ENCODE measurements at places on chromosomes 3 and 15.

- no peak for DNase-seq
These were observed 238.7 kb upstream of the HES1 start for GRCh38 chr3:193897288-193897687.

GRCh38 chr3:171279972-171280371, 180.2 kb downstream of the TNIK start:
- DNase-seq = no peak

- DNase-seq = no peak
These were observed 135.7 kb downstream of the MEIS2 start for GRCh38 chr15:36964626-36965025.

- no peak for DNase-seq
These were observed 57.5 kb downstream of the KCNMB2 start for GRCh38 chr3:178593786-178594185.

DNA sequence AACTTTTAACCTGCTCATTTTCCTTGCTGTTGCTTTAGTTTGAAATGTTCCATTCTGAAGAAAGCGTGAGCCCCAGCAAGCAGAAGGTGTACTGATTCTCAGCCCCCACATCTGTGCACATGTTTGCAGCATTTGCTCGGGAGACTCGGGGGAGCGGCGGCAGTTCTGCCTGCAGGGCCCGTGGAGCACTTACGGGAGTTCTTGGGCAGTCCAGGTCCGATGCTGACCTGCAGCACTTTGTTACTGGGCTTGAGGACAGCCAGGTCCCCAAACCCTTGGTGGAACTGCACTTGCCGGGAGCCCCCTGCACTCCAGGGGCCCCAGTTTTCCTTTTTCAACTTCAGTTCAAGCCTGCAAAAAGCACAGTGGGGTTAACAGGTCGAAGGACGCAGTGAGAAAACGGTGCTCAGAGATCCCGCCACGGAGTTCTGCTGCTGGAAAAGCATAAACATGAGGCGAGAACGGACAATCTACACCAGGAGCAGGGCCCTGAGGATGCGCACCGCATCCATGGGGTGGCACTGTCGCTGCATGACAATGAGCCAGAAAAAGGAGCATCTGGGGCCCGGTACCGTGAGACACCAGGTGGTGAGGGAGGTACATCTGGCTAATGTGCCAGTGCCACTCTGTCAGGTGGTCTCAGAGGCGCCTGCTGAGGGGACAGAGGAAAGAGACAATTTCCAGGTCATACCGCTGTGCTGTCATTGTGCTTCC, 45.6 kb upstream of the LDHAL6B start:
- peak; percentile 11 for DNase-seq

DNA sequence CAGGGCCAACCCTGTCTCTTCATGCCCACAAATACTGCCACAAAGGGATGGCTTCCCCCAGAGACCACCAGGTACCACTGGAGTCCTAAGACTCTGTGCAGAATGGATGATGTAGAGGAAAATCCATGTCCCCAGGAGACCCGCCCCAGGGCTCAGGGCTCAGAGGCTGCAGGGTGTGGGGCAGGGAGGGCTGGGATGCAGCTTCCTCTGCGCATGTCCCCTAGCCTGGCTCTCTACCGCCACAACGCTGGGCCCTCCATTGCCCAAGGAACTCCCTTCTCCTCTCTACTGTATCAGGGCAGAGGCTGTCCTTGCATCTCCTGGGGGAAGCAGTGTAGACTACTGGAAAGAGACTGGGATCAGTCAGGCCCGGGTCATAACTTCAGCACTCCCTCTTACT, 19.5 kb upstream of the TICRR start:
- DNase-seq = no peak

- no peak for DNase-seq
These were observed 19.5 kb upstream of the PXYLP1 start for GRCh38 chr3:141212101-141212500.

- DNase-seq = no peak
These were observed 54.3 kb downstream of the EBLN2 start for GRCh38 chr3:73115806-73116205.

GRCh38 chr3:98433764-98434163, 29.2 kb upstream of the OR5K1 start:
- DNase-seq = no peak

DNA sequence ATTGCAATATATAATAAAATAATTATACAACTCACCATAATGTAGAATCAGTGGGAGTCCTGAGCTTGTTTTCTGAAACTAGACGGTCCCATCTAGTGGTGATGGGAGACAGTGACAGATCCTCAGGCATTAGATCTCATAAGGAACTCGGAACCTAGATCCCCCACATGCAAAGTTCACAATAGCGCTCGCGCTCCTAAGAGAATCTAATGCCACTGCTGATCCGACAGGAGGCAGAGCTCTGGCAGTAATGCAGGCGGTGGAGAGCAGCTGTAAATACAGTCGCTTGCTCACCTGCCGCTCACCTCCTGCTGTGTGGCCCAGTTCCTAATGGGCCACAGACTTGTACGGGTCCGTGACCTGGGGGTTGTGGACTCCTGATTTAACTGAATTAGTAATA, 87.8 kb downstream of the P3H2 start:
- no peak for DNase-seq

DNA sequence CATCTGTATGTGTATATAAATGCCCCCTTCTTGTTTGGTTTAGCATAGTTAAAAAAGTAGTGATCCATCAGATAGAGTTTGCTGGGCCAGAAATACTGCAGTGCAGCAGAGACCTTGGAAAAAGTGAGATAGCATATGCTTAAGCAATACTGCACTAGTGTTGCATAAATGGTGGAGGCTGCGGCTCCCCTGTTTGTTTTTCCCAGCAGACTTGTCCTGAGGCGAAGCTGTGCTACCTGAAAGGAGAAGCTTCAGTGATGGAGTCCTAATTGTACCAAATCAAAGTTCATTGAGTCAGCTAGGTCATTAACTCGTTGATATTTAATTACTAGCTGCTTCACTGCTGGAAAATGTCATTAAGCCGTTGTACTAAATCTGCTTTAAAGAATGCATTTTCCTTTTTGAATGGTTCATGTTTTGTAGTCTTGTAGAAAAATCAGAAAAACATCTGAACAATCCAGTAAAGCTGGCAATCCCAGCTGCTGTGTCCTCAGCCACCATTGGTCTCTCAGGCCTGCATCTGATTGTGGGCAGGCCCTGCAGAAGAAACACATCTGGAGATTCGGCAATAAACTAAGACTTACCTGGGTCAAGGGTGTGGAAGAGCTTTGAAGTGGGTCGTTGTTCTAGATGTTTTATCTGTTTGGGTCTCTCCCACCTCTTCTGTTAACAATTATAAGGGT, 169.6 kb downstream of the B3GALNT1 start:
- DNase-seq = no peak

DNA sequence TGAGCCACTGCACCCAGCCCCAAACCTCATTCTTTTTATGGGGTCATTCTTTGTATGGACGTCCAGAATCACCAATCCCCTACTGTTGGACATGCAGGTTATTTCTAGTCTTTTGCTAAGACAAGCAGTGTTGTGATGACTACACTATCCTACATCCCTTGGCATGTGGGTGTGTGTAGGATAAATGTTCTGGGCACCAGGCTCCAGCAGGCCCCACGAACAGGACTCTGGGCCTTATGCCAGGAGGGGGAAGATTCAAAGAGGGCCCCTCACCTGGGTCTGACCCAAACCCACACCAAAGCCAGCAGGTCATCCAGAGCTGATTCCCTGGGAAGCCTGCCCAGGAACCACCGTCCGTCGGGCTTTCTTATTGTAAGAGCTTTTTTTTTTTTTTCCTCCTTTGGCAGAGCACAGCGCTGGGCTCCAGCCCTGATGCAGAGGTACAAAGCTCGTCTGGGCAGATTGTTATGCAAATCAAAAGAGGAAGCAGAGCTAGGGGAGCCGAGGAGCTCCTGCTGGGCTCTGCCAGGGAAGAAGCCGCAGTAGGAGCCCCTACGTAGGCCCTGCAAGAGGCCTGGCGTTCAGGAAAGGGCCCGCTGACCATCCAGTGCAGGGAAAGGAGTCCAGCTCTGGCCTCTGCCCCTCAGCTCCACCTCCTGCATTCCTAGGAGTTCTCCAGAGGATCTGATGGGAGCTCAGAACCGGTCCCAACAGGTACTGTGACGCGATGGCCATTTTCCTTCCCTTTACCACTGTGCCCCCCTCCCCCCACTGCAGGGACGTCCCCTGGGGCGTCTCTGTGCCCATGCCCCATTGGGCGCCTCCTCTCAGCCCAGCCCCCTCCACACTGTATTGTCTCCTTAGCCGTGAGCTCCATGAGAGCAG, 29.0 kb upstream of the FURIN start:
- no peak for DNase-seq

All from HEK293T (cell line).